Esophagus squamous epithelium (tissue), 5 donors: ENCODE measurements at places on chromosomes 11 and 22.

GRCh38 chr11:76152086-76152681, 54.1 kb downstream of the WNT11 start:
- DNase-seq = peak; percentile 14

DNA sequence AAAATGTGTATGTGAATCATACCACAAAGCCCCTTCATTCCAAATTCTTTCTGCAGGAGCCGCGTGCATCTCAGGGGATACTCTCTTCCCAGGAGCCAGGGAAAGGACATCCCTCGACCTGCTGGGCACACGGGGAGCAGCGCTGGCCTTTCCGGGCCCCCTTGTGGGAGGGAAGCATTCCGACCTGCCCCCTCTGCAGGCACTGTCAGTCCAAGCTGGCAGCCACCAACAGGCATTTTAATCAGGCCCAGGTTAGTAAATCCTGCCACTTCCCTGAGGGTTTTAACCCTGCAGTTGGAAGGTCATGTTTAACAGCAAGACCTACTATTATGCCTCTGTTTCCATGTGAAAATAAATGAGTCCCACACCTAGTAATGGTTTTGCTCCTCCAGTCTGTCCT, 391.5 kb downstream of the SHANK2 start:
- DNase-seq = no peak

GRCh38 chr11:78248191-78248590, 59.5 kb downstream of the USP35 start:
- DNase-seq = no peak

- DNase-seq = no peak
Measured at GRCh38 chr22:20180640-20181039, 29.8 kb upstream of the CCDC188 start.

DNA sequence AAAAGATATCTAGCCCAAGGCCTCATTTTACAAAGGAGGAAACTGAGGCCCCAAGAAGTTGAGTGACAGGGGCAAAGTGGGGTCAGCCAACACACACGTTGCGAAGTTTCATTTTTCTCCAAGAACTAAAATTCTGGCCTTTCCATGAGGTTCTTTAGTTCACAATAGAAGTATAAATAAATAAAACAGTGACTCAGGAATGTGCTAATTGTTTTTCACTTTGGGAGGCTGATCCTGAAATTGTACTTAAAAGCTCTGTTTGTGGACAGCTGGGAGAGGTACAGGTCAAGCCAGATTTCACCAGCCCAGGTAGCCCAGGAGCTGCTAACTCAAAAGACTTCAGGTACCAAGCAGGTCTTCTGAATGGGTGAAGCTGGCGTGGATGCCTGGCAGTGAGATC, 105.2 kb downstream of the TRAF6 start:
- DNase-seq = no peak

DNA sequence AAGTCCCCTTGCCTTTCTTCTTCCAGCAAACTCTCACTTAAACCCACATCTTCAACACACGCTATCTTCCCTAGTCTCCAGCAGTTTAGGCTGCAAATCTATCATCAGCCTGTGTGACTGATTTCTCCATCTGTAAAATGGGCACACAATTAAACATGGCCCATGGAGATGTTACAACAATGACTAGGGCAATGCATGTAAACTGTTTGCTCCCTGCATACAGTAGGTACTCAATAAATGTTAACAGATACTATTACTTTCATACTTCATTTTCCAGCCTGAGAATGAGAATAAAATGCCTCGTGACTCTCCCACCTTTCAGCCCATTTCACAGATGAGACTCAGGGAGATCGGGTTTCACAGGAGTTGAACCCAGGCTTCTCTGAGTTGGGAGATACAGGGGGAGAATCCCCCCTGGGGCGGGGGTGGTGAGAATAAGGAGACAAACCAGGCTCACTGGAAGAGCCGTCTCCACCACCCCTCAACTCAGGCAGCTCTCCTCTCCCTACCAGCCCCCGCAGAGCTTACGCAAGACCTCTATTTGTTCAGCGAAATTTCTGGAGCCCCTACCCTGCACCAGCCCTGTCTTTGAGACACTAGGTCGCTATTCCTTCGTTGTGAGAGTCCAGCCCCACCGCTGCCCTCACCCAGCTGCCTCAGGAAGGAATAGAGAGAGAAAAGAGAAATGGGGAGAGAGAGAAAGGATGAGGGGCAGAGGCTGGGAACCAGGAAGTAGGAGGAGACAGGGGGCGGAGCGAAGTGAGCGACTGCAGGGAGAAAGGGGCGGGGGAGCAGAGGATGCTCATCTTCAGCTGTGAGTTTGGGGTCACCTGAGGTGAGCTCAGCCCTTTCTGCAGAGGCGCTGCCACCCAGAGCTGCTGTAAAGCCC, 42.1 kb upstream of the KLHL35 start:
- no peak for DNase-seq

- no peak for DNase-seq
Measured at GRCh38 chr11:77560605-77561004, 29.1 kb upstream of the AQP11 start.

DNA sequence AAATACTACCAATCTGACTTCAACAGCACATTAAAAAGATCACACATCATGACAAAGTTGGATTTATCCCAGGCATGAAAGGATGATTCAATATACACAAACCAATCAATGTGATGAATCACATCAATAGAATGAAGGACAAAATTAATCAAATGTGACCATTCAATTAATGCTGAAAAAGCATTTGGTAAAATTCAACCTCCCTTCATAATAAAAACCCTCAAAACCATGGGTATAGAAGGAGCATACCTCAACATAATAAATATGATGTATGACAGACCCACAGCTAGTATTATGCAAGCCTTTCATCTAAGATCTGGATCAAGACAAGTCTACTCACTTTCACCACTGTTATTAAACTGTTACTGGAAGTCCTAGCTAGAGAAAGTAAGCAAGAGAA, 921.7 kb upstream of the RAG2 start:
- DNase-seq = no peak

DNA sequence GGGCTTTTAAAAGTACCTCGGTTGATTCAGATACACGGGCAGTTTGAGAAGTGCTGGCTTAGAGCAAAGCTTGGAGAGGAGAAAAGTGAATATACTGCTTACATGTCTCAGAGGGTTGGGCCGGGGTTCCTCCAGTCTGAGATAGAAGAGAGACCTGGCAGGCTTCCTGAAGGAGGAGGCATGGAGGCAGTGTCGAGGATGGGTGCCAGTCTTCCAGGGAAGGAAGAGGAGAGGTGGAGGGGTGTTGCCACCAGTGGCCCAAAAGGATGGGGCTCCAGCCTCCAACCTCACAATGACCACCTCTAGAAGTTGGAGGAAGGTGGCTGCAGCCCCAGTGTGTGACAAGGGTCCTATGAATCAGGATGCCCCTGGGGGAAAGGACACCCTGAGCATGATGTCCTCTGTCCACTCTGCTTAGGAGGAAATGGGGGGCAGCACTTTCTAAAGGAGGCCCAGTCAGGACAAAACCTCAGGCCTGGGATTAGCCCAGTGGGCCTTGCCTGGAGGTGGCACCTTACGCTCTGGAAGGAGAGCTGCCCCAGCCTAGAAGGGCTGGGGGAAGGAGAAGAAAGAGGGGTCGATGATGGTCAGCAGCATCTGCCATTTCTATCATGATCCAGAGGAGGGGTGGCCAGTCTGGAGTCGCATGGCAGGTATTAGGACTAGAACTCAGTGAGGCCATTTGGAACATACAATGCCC, 65.2 kb downstream of the CD82 start:
- no peak for DNase-seq

DNA sequence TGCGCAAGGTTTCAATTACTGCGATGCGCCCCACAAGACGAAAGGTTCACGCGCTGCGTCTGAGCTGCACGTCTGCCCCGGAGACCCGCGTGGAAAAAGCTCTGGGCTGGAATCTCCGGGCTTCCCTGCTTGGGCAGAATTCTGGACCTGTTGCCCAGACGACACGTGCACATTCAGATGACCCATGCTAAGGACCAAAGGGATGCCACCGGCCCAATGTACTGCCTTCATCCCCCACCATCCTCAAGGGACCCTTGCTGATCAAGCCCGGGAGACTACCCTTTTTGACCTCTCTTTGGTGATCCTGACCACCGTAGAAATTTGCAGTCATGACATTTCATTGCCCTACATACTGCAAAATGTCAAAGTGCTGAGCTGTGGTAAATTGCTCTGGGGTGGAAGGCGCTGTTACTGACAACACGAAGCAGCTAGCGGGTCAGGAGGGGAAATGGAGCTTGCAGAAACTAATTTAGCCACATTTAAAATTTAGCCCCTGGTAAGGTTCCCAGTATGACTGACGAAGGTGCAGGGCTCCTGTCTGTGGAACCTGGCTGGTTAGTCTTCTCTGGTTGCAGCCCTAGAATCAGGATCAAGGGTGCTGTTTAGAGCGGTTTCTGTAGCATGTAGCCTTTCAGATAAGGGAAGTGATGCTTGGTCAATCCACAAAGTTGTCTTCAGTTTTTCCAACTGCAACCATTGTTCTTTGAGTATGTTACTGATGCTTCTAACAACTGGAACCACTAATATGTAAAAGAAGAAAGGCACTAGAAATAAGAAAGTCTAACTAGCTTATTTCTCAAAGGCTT, 81.9 kb downstream of the PRR5L start:
- no peak for DNase-seq

DNA sequence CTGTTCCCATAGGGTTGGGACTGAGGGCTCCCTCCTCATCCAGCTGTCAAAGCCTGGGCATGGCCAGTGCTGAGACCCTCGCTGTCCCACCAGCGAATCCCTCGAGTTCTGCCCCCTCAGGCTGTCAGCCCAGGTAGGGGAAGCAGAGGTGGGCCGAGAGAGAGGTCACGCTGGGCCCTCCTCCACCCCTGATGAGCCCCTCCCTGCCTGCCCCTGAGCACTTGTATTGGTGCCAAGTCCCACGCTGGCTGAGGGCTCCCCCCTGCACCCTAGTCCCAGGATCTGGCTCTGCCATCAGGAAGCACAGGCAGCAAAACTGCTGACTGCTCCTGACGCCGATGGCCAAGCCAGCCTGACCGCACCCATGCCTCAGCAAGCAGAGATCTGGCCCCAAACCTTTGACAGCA, 3.3 kb downstream of the PRR33 start:
- DNase-seq = no peak

GRCh38 chr22:41713004-41713403, 13.7 kb downstream of the MEI1 start:
- no peak for DNase-seq

DNA sequence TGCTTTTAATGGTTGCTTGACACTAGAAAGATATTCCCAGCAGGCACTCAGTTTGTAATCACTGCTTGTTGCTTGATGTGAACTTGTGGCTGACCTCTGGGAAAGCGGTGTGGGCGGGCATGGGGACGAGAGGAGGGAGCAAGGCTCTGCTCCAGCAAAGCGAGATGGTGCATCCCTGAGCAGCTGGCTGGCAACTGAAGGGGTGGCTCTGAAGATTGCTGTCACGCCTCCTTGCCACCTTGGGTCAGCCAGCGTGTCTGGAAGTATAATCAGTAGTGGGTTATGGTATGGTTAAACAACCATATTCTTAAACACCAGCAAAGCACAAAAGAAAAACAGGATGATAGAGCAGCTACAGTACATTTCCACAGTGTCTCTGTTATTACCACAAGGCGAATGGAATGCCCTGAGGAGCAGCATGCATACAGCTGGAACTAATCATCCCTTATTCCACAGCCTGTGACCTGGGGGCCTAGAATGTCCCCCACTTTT, 124.5 kb downstream of the TRIM44 start:
- DNase-seq = no peak

DNA sequence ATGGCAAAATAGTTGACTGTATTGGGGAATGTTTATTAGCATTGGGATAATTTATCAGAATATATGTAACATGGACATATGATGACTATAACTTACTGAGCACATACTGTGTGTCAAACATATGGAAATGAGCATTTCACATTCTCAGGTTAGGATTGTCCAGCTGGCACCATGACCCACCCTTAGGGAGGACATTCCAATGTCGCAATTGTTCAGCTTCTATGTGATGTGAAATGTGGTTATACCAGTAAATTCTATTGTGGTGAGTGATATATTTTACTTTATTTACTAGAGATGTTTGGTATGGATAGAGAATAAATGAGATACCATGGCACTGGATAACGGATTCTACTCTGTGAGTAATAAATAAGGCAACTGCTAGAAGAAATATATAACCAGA, 50.4 kb downstream of the OR4A47 start:
- DNase-seq = no peak

DNA sequence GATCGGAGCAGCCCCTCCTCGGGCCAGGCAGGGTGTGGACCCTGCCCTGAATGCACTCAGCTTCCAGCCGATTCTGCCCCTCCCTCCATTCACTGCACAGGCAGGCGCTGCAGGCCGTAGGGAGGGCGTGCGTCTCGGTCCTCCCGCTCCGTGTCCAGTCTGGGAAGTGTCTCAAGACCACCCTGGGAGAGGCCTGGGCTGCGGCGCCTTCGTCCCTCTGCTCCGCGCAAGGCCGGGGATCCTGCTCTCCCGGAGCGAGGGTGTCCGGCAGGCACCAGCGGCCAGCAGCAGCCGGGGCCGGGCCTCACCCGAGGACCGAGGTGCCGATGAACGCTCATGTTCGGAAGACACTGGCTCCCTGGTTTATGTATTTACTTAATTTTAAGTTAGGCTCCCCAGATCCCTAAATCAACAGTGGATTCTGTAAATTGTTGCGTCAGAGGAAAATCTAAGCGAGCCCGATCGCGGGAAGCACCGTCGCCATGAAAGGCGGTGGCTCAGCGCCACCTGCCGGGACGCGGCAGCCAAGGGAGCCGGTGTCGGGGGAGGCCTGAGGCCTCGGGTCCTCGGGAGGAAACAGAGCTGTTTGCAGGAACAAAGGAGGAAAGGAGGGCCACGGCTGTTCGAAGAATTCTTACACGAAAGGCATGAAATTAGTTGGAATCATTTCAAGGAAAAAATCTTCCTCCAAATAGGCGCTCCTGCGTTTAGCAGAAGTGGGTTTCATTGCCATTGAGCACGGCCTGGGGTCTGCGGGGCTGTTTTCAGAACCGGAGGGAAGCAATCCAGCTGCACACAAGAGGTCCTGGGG, 195.3 kb downstream of the BRD1 start:
- no peak for DNase-seq

DNA sequence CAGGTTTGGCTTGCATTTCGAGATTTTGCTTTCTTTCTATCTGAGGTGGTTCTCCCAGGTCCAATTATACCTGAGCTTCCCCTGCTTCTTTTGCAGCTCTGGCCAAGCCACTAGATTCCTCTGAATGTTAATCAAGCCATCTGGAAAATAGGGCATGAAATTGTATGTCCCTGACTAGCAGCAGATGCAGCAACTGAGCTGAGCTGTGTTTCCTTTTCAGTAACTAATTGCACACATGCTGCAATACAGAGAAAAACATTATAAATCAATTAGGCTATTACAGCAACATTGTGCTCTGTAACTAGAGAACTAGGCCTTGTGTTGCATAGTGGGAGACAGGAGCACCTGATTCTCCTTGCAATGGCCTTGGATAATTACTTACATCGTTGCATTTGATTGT, 408.3 kb downstream of the ETS1 start:
- DNase-seq = no peak

DNA sequence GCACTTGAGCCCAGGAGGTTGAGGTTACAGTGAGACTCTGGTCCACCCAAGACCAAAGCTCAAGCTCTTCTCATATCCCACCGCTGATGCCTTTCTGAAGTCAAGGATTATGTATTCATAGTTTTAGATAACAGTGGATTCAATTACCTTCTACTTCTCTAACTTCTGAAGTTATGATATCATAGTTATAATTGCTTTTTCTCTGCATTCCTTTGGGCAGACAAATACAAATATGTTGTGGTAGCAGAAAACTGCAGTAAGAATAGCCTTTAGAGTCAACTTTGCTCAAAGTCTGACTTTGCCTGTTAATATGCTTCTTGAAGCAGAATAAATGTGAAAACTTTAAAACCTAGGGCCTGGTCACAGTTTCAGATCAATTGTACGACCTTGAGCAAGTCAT, 94.4 kb downstream of the LUZP2 start:
- no peak for DNase-seq

GRCh38 chr11:90698238-90698637, 475.4 kb upstream of the CHORDC1 start:
- no peak for DNase-seq
